ENCODE measurements at places on chromosomes 6 and 20.

GRCh38 chr6:21893793-21894192, 300.2 kb downstream of the SOX4 start:
- no peak for DNase-seq

GRCh38 chr6:165098165-165098564, 211.2 kb downstream of the C6orf118 start:
- DNase-seq: no peak

GRCh38 chr6:7489376-7489775, 52.1 kb upstream of the DSP start:
- DNase-seq: no peak

DNA sequence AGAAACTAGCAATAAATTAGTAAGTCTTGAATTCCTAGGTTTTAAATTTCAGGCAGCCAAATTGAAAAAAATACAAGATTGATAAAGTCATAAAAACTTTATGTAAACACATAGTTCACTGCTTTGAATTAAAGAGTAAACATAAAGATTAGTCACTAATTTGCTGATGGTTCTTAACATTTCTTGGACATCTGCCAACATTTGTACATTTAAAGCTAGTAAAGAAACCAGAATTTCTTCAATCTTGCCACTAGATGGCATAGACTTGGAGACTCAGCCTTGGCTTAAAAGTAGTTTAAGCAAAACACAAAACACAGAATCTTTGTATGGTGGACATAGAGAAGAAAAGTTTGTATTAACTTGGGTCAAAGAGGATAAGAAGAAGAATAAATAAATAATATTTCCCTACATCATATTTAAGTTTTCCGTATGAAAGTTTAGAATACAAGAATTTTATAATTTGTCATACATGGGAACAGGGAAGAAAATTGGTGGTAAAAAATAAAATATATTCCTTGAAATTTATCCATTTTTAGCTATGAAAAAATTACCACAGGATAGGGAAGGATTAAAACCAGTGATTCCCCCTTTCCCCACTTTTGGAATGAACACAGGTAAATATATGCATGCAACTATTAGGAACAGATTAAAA, 41.7 kb upstream of the FAM135A start:
- DNase-seq: no peak

- DNase-seq: no peak
These were observed 27.0 kb upstream of the DTNBP1 start for GRCh38 chr6:15689586-15690482.

GRCh38 chr6:31042806-31043205, 32.5 kb downstream of the MUC22 start:
- DNase-seq: no peak

GRCh38 chr6:41636833-41637193, 1.5 kb upstream of the MDFI start:
- peak; percentile 58 for DNase-seq

GRCh38 chr20:42319252-42320013, 701.3 kb upstream of the CHD6 start:
- no peak for DNase-seq

- no peak for DNase-seq
These were observed 8.1 kb downstream of the NPBWR2 start for GRCh38 chr20:64099086-64099786.

- DNase-seq: no peak
These were observed 43.6 kb upstream of the FUCA2 start for GRCh38 chr6:143555071-143555492.

- no peak for DNase-seq
These were observed 30.4 kb downstream of the KCNQ2 start for GRCh38 chr20:63442100-63442493.

DNA sequence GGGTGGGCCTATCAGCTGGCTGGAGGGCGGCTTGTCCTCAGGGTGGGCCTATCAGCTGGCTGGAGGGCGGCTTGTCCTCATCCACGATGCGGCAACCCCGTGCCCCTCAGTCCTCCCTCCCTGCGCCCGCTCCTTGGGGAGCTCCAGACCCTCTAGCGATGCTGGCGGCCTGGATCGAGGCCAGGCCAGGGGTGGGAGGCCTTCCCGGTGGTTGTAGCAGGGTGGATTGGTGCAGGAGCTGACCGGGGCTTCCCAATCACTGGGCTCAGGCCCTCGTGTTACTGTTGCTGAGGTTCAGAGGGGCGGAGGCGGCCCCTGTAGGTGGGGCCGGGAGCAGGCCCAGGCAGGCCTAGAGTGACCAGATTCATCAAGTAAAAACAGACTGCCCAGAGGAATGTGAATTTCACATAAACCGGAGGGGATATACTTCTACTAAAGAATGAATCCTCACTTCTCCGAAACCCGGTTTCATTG, 8.8 kb downstream of the SLC17A9 start:
- DNase-seq: no peak

DNA sequence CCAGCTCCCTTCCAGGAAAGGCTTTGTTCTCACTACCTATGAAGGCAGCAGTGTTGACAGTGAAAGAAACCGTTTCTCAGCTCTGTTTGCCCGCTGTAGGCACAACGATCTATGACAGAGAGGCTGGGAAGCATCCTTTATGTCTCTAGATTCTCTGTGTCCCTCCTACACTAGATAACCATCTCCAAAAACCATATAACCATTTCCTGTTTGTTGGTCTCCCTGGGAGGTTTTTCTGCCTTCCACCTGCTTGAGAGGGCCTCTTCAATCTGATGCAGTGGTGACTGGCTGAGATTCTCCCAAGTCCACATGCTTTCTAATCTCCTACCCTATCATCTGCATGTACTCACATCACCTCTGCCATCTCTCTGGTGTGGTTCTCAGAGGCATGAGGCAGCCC, 32.0 kb upstream of the TMEM217 start:
- DNase-seq: no peak

- DNase-seq: no peak
These were observed 46.3 kb downstream of the FAM83B start for GRCh38 chr6:54892831-54893230.

DNA sequence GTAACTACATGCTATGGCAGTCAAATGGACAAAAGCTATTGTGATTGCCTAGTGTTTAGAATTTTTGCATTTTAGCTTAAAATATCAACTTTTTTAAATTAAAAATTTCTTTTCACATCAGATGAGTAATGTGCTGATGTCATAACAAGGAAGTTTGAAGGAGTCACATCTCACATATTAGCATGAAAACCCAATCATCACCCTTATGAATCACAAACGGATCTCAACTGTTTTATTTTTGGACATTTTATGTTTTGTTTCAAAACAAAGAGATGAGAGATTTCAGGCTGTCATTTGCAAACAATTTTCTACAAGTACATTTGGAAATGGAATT, 53.6 kb upstream of the TRERF1 start:
- no peak for DNase-seq

GRCh38 chr6:146819596-146820320, 221.0 kb downstream of the ADGB start:
- DNase-seq: no peak

DNA sequence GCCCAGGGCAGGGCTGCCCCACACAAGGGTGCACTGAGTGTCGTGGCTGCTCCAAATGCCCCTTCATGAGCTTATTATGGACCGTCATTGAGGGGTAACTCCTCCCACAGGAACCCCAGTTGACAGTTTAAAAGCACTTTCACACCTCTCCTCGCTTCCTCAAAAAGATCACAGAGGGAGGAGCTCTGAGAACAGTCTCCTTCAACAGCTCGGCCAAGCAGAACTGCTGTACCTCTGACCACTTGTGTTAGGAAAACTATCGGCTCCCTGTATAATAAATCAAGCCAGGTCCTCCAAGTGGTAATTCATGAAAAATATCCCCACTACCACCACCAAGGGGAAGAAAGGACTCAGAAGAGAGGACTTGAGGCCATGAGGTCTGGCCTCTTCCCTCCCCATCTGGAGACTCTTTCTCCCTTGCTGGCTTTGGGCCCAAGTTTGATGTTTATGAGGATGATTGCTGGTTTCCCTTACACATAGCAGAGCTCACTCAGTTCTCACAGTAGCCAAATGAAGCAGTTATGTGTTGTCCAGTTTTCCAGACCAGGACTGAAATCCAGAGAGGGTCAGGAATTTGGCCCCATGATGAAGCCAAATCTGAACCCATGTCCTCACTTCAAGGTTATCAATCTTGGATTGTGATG, 8.7 kb downstream of the SNX21 start:
- DNase-seq: no peak

GRCh38 chr20:12594410-12595088, 414.2 kb upstream of the SPTLC3 start:
- DNase-seq: no peak

GRCh38 chr6:144580771-144581170, 295.6 kb downstream of the UTRN start:
- DNase-seq: no peak

- no peak for DNase-seq
These were observed 38.0 kb downstream of the XRN2 start for GRCh38 chr20:21340991-21341697.

DNA sequence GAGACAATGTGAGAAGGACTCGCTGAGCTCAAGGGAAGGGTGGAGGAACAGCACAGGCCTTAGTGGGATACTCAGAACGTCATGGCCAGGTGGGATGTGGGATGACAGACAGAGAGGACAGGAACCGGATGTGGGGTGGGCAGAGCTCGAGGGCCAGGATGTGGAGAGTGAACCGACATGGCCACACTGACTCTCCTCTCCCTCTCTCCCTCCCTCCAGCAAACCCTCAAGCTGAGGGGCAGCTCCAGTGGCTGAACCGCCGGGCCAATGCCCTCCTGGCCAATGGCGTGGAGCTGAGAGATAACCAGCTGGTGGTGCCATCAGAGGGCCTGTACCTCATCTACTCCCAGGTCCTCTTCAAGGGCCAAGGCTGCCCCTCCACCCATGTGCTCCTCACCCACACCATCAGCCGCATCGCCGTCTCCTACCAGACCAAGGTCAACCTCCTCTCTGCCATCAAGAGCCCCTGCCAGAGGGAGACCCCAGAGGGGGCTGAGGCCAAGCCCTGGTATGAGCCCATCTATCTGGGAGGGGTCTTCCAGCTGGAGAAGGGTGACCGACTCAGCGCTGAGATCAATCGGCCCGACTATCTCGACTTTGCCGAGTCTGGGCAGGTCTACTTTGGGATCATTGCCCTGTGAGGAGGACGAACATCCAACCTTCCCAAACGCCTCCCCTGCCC, 1.7 kb downstream of the TNF start:
- DNase-seq: no peak

Data from left colon (tissue), 2 donors.